Stimulated activated CD4-positive, alpha-beta T cell treated with anti-CD3 and anti-CD28 coated beads, Interleukin-1b, Interleukin-23, amount 100 ng/mL, for 4 hours (primary cell): ENCODE measurements at places on chromosomes 16 and 17.

DNA sequence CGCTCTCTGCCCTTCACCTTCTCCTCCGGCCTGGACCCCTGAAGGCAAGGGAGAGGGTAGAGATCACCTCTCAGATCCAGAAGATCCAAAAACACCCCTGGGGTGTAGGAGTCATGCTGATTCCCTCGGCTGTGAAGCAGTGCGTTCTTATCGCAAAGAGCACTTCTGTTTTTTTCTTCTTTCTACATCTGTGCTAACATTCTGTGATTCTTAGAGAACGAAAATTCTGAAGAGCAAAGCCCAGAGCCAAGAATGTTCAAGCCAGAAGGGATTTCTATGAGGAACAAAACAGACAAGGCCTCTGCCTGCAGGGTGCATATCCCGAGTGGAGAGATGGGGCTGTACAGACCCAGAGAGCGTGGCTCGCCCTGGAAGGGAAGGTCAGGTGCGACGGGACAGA lies 17.2 kb downstream of the NPTX1 start:
- DNase-seq: no peak

- DNase-seq: no peak
These were observed 6.8 kb upstream of the FLYWCH1 start for GRCh38 chr16:2904922-2905240.

DNA sequence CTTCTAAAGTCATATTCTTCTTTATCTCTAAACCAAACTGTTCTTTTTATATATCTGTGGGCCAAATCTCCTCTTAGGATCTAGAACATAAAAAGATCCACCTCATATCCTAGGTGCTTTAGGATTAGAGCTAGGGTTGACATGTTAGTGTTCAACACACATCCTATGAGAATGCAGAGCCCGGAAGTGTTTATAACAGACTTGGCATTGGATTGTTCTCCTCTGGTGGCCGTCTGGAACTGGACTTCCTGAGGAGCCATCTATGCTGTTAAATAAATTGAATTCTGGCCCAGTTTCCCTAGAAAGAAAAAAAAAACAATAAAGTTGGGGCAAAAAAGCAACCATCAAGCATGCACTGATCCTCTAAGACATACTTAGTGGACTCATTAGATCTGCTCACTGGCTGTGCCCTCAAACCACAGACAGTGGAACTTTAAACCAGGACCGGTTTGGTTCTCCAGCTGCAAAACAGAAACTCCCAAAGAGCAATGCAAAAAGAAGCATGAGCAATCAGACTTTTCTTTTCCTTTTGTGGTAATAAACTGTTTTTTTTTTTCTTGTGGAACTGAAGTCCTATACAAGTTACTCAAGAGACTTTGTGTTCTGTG lies 182.5 kb downstream of the ZNF18 start:
- no peak for DNase-seq

DNA sequence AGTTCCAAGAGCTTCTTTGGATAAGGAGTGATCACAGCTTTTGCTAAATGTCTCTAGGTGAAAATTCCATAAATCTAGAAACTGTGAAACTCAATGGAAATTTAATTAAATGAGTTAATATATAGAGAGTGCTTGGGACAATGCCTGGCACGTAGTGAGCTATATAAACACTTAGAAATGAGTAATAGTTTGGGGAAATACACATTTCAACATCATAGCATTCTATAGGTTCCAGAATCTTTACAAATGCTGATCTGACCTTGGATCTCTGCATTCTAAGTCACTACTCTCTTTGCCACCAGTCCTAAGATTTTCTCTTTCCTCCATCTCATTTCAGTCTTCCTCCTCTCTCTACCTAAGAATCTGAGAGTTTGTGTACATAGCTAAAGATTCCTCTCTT lies 175.6 kb downstream of the SOX9 start:
- no peak for DNase-seq
